ENCODE measurements at places on chromosomes 4 and X.

DNA sequence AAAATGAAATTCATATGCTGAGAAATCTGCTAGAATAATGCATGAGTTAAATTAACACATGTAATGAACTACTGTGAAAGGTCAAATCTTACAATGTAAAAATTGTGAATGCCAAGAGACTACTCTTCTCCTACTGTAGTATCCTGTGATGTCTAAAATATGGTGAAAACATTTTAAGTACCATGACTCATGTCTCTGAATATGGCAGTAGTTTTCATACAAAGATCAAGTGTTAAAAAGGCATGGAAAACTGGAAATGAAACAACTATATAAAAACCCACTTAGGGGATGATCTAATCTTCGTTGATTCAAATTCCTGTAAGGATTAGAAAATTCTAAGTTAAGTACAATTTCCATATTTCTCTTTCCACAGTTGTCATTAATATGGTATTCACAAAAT, 221.3 kb downstream of the PPP3CA start:
- H3K4me3 ChIP-seq, result no peak overlapping the region
- H3K4me1 ChIP-seq, result no peaks in the 10 kb centered on the region
- no peaks in the 10 kb centered on the region for H3K27me3 ChIP-seq
- no peak for DNase-seq
- no peak overlapping the region for H3K27ac ChIP-seq

- peak; percentile 81 for DNase-seq
- H3K4me3 ChIP-seq, result no peak overlapping the region
- H3K4me1 ChIP-seq, result peaks cover 8% of the 10 kb centered on the region
- no peak overlapping the region for H3K27ac ChIP-seq
- no peaks in the 10 kb centered on the region for H3K27me3 ChIP-seq
Measured at GRCh38 chrX:19673375-19674040, 158.2 kb upstream of the MAP3K15 start.

- H3K4me1 ChIP-seq, result peaks cover 4% of the 10 kb centered on the region
- peak; percentile 36 for DNase-seq
Measured at GRCh38 chr4:2172161-2172560, 69.8 kb downstream of the HAUS3 start.

DNA sequence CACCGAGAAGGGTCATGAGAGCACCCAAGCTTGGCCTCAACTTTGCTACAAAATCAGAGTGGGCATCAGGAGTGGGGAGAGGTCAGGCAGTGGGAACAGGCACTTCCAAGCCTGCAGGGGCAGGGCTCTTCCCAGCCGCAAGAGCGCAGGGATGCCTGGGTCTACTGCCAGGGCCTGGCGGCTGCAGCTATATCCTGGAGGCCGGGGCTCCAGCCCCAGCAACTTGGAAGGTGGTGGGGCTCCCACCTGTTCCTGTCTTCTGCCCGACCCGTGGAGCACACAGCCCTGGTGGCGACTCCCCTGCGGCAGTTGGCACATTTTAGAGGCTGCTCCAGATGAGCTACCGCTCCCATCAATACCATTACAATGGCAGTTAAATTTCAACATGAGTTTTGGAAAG, 607.0 kb downstream of the TRAM1L1 start:
- H3K27me3 ChIP-seq, result no peaks in the 10 kb centered on the region
- no peaks in the 10 kb centered on the region for H3K4me1 ChIP-seq
- no peak overlapping the region for H3K4me3 ChIP-seq
- no peak overlapping the region for H3K27ac ChIP-seq
- DNase-seq, result no peak

GRCh38 chr4:40301603-40302002, 33.5 kb upstream of the CHRNA9 start:
- H3K27me3 ChIP-seq, result no peaks in the 10 kb centered on the region
- no peaks in the 10 kb centered on the region for H3K36me3 ChIP-seq
- H3K4me3 ChIP-seq, result no peak overlapping the region
- DNase-seq, result peak; percentile 98

- no peak overlapping the region for H3K4me3 ChIP-seq
- H3K4me1 ChIP-seq, result no peaks in the 10 kb centered on the region
- no peaks in the 10 kb centered on the region for H3K27me3 ChIP-seq
- peaks cover 8% of the 10 kb centered on the region for H3K36me3 ChIP-seq
- peak; percentile 51 for DNase-seq
Measured at GRCh38 chr4:174318829-174319764, 35.4 kb downstream of the CEP44 start.

DNA sequence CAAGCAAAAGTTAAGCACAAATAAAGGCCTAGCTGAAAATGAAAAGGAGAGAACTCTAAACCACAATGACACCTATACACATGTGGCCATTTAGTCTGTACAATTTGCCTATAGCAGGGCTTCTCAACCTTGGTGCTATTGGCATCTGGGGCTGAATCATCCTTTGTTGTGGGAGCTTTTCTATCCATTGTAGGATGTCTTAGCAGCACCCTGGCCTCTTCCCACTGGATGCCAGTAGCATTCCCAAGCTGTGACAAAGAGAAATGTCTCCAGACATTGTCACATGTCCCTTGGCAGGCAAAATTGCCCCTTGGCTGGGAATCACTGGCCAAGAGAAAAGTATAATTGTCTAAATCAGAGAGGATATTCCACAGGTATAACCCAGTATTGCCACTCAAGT, 13.5 kb upstream of the PRPS2 start:
- H3K27me3 ChIP-seq, result no peaks in the 10 kb centered on the region
- H3K36me3 ChIP-seq, result no peaks in the 10 kb centered on the region
- no peak overlapping the region for H3K27ac ChIP-seq
- H3K4me3 ChIP-seq, result no peak overlapping the region
- H3K4me1 ChIP-seq, result no peaks in the 10 kb centered on the region

GRCh38 chr4:147034372-147034771, 88.7 kb upstream of the TTC29 start:
- no peaks in the 10 kb centered on the region for H3K27me3 ChIP-seq
- no peak overlapping the region for H3K27ac ChIP-seq
- DNase-seq, result no peak
- H3K4me3 ChIP-seq, result no peak overlapping the region

GRCh38 chrX:44162964-44163475, 180.5 kb downstream of the EFHC2 start:
- no peak for DNase-seq
- no peak overlapping the region for H3K27ac ChIP-seq
- H3K36me3 ChIP-seq, result peaks cover 9% of the 10 kb centered on the region
- no peak overlapping the region for H3K4me3 ChIP-seq
- no peaks in the 10 kb centered on the region for H3K4me1 ChIP-seq

DNA sequence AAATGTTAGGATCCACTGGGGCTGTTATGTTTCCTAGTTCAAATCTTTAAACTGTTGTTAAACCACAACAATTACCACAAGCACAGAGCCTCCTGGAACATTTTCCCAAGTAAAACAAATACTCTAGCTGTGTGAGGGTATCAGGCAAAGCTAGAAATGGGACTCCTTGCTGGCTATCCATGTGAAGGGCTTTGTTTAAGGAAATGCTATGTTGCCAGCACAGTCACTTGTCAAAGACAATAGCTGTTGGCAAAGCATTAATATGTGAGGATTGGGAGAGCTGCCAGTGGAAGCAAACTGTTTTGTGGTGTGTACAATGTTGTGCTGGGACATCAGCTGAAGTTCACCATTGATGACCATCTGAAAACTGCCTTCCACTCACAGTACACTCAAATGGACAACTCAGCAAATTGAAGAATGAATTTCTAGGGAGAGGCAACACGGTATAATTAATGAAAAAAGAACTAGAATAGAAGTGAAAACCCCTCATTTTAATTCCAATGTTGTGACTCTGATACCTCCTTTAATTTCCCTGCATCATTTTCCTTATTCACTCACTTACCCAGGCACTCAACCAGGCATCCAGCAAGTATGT, 100.8 kb downstream of the ANXA3 start:
- no peaks in the 10 kb centered on the region for H3K27me3 ChIP-seq
- H3K27ac ChIP-seq, result no peak overlapping the region
- DNase-seq, result no peak
- no peaks in the 10 kb centered on the region for H3K36me3 ChIP-seq
- H3K4me1 ChIP-seq, result peaks cover 56% of the 10 kb centered on the region

- no peaks in the 10 kb centered on the region for H3K36me3 ChIP-seq
- no peak for DNase-seq
- H3K27me3 ChIP-seq, result no peaks in the 10 kb centered on the region
- no peaks in the 10 kb centered on the region for H3K4me1 ChIP-seq
Measured at GRCh38 chr4:45131020-45131419, 404.7 kb upstream of the GNPDA2 start.

DNA sequence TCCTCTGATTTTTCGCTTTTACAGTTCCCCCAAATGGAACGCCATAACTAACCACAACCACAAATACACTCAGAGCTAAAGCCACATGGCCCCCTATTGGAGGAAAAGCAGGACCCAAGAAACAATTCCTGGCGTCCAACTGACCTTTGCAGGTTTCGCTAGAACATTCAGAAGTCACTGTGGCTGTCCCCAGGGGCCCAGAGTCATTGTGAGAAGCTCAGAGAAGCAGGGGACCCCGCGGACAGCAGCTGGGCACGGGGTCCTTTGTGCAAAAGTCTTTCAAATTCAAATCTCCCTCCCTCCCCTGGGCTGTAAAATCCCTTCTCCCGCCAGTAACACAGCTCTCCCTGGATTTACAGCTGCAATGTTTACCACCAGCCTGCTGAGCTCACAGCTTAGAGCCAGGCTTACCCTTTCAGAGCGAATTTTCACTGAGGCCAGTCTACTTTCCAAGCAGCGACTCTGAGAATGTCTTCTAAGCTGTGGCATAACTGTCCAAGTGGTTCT, 214.8 kb downstream of the CRLF2 start:
- H3K4me1 ChIP-seq, result no peaks in the 10 kb centered on the region
- no peak for DNase-seq
- no peaks in the 10 kb centered on the region for H3K27me3 ChIP-seq
- H3K36me3 ChIP-seq, result no peaks in the 10 kb centered on the region
- H3K4me3 ChIP-seq, result no peak overlapping the region

DNA sequence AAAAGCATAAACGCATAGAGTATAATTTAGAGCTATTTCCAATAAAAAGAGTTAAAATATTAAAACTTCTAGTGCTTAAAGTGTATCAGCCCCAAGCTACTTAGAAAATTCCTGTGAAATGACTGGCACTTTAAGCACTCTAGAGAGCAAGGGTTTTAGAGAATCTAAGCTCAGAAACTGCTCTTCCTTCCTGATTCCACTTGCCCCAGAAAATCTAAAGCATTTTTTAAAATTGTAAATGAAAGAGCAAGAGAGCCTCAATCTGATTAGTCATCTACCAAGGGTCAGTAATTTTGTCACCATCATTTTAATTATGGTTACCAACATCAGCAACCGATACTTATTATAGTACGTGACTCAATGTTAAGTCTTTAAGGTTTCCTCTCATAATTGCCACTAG, 25.0 kb downstream of the CTPS2 start:
- no peak for DNase-seq
- H3K4me3 ChIP-seq, result no peak overlapping the region
- no peaks in the 10 kb centered on the region for H3K4me1 ChIP-seq
- peaks cover 15% of the 10 kb centered on the region for H3K36me3 ChIP-seq
- no peak overlapping the region for H3K27ac ChIP-seq
- H3K27me3 ChIP-seq, result no peaks in the 10 kb centered on the region

GRCh38 chr4:94407846-94408245, 43.9 kb upstream of the PDLIM5 start:
- no peak overlapping the region for H3K27ac ChIP-seq
- H3K27me3 ChIP-seq, result no peaks in the 10 kb centered on the region
- no peak overlapping the region for H3K4me3 ChIP-seq
- no peaks in the 10 kb centered on the region for H3K4me1 ChIP-seq

- DNase-seq, result no peak
- H3K4me1 ChIP-seq, result peaks cover 41% of the 10 kb centered on the region
- no peaks in the 10 kb centered on the region for H3K27me3 ChIP-seq
- no peak overlapping the region for H3K27ac ChIP-seq
- peaks cover 58% of the 10 kb centered on the region for H3K36me3 ChIP-seq
Measured at GRCh38 chr4:1219566-1219950, 29.4 kb downstream of the CTBP1 start.
